ENCODE measurements at places on chromosomes 12 and 14.

- no peak for DNase-seq
Measured at GRCh38 chr12:12960639-12961209, 8.8 kb upstream of the GPRC5D start.

GRCh38 chr14:72129291-72129690 lies 197.1 kb downstream of the RGS6 start:
- DNase-seq: no peak

GRCh38 chr12:124543590-124544310 lies 23.7 kb downstream of the NCOR2 start:
- peak; percentile 74 for DNase-seq

- DNase-seq: peak; percentile 24
Measured at GRCh38 chr14:34325493-34325892, 136.5 kb downstream of the SPTSSA start.

DNA sequence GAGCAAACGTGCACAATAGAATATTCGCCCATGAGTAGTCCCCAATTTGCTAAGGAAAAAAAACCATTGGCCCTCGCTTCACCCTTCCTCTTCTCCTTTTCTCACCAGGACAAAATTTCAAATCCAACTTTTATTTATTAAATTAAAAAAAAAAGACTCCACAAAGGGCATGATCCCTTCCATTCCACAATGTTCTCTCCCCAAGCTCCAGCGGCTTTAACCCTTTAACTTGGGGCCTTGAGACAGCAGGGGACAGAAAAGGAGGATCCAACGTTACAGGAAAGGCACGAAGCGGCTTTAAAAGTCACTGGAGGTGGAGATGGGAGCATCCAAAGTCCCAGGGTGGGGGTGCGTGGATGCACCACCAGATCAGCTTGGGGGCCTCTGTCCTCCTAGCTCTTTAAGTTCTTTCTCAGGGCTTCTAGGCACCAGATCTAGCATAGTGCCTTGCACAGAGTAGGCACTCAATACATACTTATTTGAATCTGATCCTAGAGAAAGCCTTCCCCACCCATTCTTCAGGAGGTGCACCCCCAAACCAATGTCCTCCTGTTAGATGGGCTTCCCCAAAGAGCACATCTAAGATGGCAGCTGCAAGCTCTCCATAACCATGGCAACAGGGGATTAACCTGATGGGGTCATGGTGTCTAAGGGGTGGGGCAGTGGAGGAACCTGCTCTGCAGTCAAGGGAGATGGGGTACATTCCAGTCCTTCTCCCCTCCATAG lies 5.2 kb upstream of the AAAS start:
- DNase-seq: no peak

DNA sequence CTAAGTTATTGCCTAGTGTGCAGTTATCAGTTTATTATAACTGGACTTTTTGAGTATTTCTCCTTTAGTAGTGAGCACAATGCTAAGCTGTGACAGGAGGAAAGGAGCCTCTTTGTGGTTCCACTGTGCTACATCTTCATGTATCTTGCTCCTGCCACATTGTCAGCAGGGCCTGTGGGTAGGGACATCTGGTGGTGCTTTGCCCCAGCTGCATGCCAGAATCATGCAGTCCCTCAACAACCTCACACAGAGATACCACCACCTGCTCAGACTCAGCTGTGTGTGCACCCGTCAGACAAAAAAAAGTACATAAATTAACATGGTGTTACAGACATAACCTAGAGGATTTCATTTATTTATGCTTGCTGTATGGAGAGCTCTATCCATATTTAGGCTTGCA lies 51.1 kb downstream of the MIS18BP1 start:
- peak; percentile 28 for DNase-seq

GRCh38 chr14:79395061-79395460 lies 816.2 kb downstream of the DIO2 start:
- DNase-seq: peak; percentile 66

DNA sequence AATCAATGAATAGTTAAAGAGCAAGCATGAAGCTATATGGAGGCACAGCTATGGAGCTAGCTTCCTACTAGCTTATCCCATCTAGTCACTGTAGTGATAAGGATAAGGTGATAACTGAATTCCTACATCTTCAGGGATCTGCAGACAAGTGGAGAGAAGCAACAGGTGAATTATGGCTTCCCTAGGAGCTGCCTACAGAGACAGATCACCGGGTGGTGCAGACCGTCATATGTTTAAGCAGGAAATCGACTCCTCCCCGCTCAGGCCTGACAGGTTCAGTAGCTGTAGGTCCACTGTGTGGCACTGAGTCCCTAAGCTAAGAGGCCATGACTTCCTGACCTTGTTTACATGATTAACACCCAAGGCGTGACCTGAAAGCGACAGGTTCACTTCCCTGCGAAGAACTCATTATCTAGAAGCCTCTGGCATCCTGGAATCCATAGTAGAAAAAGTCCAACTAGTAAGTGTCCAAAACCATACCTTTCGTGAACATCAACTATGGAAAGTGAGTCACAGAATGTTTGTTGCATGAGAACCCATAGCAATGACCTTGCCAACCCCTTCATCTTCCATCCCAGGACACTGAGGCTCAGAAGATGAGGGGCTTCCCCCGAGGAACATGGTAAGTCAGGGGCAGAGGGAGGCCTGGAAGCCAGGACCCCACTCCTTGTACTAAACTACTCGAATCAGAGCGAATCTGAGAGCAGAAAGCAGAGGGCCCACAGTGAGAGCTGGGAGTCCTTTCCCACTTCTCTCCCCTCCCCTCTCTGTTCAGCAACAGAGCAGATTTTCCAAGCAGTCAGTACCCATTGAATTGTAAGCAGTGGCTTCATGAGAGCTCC lies 75.4 kb upstream of the CCND2 start:
- no peak for DNase-seq

DNA sequence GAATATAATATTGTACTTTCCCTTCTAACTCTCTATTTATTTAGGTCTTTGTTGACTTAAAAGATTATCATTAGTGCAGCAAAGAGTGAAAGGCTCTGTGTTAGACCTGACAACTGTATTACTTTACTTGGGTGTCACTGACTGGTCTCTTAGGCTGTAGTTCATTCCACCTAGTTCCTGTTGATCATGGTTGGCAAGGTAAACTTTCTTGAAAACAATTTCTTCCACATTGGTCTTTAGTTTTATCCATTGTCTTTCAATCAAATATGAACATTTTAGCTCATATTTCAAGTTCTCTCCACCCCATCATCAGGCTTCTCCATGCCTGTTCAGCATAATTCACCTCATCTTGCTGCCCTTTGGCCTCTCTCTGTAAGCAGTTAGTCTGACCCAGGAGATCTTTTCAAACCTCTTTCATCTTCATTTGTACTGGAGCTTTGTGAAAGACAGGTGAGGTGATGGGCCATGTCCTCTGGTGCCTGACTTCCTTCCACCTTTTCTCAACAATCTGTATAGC lies 32.1 kb upstream of the PPM1H start:
- DNase-seq: no peak

GRCh38 chr12:91023326-91024004 lies 18.7 kb upstream of the EPYC start:
- DNase-seq: peak; percentile 83

DNA sequence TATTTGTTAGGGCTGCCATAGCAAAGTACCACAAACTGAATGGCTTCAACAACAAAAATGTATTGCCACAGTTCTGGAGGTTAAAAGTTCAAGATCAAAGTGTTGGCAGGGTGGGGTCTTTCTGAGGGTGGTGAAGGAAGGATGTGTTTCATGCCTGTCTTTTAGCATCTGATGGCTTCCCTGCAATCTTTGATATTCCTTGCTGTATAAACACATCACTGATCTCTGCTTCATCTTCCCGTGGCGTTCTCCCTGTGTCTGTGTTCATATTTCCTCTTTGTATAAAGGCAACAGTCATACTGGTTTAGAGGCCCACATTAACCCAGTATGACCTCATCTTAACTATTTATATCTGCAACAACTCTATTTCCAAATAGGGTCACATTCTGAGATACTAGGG lies 167.5 kb downstream of the BTG1 start:
- DNase-seq: peak; percentile 68

- no peak for DNase-seq
Measured at GRCh38 chr12:124379379-124379937, 84.6 kb downstream of the RFLNA start.

- no peak for DNase-seq
Measured at GRCh38 chr12:96015672-96016071, 19.5 kb upstream of the HAL start.

All from amniotic epithelial cell (primary cell).